ENCODE measurements at places on chromosomes 7 and 10.

DNA sequence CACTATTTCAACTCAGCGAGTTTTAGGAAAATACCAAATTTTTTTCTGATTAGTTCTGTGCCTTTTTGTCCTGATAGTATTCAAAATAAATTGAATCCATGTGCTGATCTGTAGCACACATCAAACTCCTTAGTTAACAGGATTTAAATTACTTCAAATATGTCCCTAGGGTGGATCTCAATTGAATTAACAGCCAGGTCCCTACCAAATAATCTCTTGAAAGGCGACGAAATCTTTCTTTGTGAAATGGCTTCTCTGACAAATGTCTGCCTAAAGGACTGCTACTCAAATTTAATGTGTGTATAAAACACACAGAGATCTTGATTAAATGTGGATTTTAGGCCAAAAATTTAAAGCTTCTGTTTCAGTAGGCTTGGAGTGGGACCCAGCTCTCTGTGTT lies 989.6 kb upstream of the KCND2 start:
- DNase-seq = no peak

- no peak for DNase-seq
Observed at GRCh38 chr7:19565602-19566001, 143.2 kb downstream of the POLR1F start.

DNA sequence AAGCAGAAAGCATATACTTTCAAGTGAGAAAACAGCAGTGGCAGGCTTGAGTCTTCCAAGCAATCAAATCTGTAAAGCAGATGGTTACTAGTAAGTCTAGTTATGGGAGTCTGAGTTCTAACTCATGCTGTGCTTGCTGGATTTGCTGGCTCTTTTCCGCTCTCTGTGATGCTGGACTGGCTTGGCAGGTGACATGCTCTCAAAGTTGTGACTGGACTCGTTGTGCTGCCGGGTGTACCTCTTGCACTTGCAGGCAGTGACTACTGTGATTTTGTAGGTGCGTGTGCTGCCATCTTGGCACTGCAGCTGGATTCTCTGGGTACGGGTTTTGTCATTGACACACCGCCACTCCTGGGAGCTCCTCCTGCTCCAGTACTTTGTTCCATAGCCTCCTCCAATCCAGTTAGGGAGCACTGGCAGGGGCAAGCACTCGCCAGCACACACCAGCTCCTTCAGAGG lies 3.1 kb downstream of the SOSTDC1 start:
- no peak for DNase-seq

DNA sequence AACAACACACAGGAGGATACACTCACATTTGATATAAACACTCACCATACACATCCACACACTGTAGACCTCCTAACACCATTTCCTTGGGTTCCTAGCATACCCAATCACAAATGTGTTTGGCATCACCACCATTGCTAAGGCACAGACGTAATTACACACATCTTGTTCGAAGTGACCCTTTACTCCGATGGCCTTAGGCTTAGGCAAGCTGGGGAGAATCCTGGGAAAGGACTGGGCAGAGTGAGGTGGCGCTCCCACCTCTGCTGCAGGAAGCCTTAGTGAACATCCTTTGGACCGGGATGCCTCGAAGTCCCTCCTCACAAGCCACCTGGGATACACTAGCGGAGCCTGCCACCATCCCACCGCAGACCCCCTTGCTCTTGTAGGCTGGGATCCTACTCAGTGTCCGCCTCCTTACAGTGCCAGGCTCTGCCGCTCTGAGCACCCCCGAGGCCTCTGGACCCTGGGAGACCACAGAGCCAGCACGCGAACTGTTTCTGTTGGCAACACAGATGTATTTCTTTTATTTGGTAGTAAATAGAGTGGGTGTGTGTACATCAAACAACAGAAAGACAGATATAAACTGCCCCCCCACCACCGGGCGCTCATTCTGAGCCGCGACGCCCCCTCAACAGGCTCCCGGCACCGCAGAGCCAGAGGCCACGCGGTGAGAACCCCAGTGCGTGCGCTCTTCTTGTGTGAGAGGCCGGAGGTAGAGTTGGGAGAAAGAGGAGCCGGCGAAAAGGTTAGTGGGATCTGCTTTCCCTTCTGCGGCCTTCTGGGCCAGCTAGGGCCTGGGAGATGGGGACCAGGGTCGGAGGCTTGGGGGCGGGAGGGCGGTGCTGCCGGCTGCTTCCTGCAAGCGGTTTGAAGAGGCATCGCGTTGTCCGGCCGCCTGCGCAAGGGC lies 5.9 kb upstream of the HMX2 start:
- no peak for DNase-seq

GRCh38 chr7:98365863-98366561 lies 34.9 kb downstream of the BAIAP2L1 start:
- DNase-seq = no peak

GRCh38 chr7:2247141-2247995 lies 5.3 kb downstream of the NUDT1 start:
- no peak for DNase-seq

DNA sequence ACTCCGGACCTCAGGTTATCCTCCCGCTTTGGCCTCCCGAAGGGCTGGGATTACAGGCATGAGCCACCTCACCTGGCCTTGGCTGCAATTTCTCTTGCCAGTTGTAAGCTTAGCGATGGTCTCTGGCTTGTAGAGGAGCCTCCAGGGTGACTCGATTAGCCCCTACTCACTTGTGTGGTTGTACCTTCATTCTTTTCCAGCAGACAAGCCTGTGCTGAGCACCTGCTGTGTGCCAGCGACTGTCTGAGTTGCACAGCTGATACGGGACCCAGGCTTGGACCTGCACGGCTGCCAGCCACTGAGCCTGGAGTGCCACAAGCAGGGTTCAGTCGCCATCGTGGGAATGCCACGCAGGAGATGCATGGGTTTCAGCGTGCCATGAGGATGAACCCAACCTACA lies 42.0 kb upstream of the DNAJB6 start:
- no peak for DNase-seq

- no peak for DNase-seq
Observed at GRCh38 chr10:118401708-118402193, 59.6 kb upstream of the FAM204A start.

DNA sequence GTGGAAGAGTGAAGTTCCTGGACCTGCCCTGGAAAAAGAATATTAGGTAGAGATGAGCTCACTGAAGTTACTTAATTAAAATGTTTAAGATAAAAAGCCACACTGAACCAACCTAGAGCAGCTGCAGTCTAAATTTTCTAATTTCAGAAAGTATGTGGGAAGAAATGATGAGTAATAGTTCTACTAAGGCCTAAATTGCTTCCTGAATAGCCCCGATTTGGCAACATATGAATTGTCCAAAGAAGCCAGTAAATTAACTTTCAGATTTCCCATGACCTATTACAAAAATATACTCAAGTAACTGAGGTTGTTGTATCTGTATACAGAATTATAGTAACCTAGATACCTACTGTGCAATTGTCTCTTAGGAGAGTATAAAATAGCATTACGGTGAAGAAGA lies 312.6 kb downstream of the IPMK start:
- no peak for DNase-seq

DNA sequence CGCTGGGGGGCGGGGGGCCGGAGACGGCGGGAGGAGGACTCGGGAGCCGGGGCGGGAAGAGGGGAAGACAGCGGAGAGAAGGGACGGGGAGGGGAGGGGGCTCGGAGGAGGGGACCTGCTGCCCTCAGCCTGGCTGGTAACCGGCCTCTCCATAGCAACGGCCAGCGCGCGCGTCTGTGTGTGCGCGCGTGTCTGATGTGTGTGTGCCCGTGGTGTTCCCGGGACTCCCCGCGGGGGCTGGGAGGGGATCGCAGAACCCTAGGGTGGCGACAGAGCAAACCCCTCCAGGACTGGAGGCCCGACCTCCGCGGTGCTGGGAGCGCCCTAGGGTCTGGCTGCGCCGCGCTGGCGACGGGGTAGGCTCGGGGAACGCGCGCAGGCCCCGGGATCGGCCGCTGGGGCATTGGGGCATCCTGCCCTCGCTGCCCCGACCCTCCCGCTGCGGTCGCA lies 356.3 kb downstream of the DNAJB6 start:
- no peak for DNase-seq

- no peak for DNase-seq
Observed at GRCh38 chr7:73707045-73707631, 12.3 kb downstream of the STX1A start.

GRCh38 chr10:74585231-74586087 lies 240.9 kb upstream of the KAT6B start:
- no peak for DNase-seq

DNA sequence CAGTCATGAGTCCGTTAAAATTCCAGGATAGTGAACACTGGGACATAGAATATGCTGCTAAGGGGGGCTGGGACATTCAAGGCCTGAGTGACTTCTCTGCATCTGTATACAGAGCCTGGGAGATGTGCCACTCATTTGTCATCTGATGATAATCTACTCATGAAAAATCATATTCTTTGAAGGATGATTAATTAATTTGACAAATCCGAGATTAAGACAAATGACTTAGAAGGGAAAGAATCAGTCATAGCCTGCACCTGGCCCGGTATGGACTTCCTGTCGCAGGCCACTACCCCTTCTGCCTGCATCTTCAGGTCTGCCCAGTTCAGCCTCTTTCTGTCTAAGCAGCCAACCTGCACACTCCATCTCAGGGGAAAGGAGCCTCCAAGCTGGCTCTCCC lies 18.8 kb upstream of the FAM170B start:
- DNase-seq = no peak

GRCh38 chr10:71404503-71405295 lies 8.0 kb downstream of the CDH23 start:
- DNase-seq = no peak

DNA sequence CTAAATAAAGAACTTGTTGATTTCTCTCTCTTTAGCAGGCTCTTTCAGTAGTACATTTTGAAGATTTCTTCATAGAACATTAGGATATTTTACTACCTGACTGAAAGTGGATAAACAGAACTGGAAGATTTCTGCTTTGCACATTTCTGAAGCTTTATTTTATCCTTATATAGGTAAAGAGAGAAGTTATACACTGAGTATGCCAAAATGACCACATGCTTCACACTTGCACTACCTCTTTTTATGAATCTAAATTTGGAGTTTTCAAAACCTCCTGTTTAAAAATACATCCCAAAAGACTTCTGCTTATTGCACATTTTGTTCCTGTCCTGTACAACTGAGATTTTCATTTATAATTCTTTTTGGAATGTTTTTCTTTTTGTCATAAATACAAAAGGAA lies 197.4 kb upstream of the PRPS1L1 start:
- DNase-seq = no peak

DNA sequence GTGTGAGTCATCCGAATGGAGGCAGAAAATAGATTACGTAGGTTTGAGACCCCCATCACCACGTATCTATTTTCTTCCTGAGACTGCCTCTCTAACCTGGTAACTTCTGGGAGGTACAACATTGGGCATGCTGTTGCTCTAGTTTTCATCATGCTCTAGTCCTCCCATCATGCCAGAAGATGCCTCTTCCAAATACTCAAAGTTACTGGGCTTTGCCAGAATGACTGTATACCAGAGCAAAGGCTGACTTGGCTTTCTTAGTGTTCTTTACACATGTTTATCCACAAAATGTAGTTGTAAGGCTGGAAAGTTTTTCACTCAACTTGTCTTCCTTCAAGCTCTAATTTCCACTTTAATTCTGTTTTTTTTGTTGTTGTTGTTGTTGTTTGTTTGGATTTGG lies 370.5 kb downstream of the MDFIC start:
- DNase-seq = no peak

GRCh38 chr7:42674541-42674940 lies 237.3 kb downstream of the C7orf25 start:
- DNase-seq = no peak

- no peak for DNase-seq
Observed at GRCh38 chr7:112365551-112365950, 84.7 kb upstream of the IFRD1 start.

DNA sequence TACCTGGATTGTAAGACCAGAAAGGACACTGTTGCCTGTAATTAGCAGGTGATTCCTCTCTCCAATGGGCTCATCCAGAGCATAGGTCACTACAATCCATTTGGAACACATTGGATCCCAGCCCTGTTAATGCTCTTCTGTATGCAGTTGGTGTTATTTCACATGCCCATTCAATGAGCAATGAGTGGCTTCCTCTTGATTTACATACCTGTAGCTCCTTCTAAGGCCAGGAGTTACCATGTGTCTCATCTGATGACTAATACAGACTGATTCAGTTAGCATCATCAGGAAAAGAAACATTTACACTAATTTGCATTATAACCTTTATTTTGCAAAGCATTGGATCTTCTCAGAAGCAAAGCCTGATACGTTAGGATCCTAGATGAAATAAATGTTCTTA lies 83.1 kb upstream of the NPVF start:
- no peak for DNase-seq

DNA sequence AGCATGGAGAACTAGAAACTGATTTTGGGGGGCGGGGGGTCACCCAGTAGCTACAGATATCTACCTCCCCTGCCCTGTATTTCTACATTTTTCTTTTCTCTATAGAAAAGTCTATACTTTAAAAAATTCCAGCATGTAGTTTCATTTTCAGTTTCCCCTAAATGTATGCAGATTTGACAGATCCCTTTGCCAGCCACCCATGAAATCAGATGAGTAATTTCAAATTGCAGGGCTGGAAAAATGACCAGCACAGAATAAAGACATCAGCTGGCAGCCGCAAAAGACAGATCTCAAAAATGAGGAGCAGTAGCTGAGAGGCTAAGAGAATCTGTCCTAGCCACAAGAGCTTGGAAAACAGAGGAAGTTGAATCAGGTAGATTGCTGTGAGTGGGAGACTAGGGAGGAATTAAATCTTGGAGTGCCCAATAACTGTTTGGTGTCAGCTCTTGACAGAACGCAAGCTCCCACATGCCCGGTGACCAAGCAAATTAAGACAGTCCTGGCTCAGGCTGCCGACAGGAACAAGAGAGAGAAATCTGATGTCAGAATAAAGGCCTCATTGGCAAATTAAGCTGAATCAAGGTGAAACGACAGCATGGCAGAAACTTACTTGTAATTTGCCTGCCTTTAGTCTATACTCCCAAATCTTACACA lies 24.5 kb downstream of the ADRB1 start:
- DNase-seq = no peak

- DNase-seq = no peak
Observed at GRCh38 chr7:7816084-7816483, 97.7 kb upstream of the RPA3 start.

- DNase-seq = no peak
Observed at GRCh38 chr7:88522771-88523293, 216.1 kb upstream of the STEAP4 start.

- no peak for DNase-seq
Observed at GRCh38 chr10:95998255-95998784, 45.1 kb upstream of the CCNJ start.

- DNase-seq = no peak
Observed at GRCh38 chr7:65509368-65510186, 135.9 kb downstream of the ZNF92 start.

GRCh38 chr10:271201-271600 lies 135.9 kb downstream of the ZMYND11 start:
- no peak for DNase-seq

GRCh38 chr10:114779803-114780576 lies 41.6 kb upstream of the FHIP2A start:
- no peak for DNase-seq

All from cortex of kidney (tissue), 1 donor.